ENCODE measurements at places on chromosomes 3 and 15.

DNA sequence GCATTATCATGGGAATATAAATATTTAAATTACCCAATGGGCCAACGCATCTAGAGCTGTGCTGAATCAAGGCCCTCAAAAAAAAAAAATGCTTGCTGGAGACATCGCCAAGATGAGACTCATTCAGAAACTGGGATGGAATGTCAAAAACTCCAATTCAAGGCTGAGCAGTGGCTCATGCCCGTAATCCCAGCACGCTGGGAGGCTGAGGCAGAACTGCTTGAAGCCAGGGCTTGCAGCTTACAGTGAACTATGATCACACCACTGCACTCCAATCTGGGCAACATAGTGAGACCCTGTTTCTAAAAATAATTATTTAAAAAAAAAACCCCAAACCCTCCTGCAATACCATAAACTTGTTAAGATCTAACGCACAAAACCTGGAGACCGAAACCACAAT lies 3.1 kb upstream of the CACNA1D start:
- DNase-seq: no peak

GRCh38 chr3:65252266-65252665 lies 564.5 kb upstream of the ADAMTS9 start:
- no peak for DNase-seq

GRCh38 chr3:152396867-152397266 lies 128.1 kb downstream of the MBNL1 start:
- no peak for DNase-seq

GRCh38 chr3:121630355-121630754 lies 30.3 kb downstream of the HCLS1 start:
- DNase-seq: no peak

DNA sequence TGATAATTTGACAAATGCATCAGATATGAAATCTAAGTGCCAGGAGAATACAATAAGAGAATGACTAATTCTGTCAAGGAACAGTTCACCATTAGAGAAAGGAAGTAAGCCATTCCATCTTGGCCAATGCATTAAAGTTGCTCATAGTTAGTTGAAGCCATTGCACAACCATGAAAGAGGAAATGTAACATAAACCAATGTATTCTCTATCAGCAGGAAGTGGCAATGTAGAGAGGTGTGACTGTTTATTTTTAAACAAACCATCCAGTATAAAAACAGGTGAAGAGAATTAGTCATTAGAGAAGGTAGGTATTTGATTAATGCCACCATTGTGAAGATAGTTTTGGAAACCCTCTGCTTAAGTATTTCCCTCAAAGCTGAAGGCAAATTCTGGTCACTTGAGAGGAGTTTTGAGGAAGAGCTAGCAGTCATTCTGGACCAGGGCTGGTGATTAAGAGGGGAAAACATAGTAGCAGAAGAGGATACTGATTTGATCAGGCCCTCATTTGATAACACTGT lies 10.7 kb upstream of the ANXA2 start:
- peak; percentile 73 for DNase-seq

- no peak for DNase-seq
Measured at GRCh38 chr3:156334841-156335545, 214.6 kb downstream of the KCNAB1 start.

GRCh38 chr3:41679374-41679773 lies 282.5 kb downstream of the ULK4 start:
- no peak for DNase-seq

DNA sequence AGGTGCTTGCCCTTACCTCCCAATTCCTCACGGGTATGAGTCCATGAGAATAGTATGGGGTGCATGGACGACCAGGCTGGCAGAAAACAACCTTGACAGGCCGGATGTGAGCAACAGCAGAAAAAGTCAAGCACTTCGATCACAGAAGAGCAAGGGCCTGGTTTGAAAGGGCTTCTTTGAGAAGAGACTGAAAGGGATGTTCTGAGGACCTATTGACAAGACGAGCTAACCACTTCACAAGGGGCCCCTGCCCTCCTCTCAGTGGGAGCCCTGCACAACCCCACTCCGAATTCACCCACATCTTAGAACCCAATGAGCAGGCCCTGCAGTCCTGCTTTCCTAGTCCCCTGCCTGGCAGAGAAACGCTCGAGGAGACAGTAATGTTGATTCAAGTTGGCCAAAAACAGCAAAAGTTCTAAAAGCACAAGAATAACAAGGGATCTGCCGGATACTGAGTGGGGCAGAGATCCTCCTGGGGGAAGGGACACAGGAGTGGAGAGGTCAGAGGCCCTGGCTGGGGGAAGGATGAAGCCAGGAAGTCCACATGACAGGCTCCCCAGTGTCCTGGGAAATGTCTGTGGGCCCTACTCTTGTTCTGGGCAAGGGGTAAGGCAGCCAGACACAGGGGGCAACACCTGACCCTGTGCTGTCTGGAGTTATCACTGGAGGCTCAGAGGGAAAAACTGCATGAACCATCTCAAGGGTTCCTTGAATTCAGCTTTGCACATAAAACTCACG lies 14.8 kb upstream of the CX3CR1 start:
- no peak for DNase-seq

- no peak for DNase-seq
Measured at GRCh38 chr15:46266661-46267060, 631.8 kb downstream of the SQOR start.

- no peak for DNase-seq
Measured at GRCh38 chr3:124969963-124970722, 35.6 kb upstream of the MUC13 start.

DNA sequence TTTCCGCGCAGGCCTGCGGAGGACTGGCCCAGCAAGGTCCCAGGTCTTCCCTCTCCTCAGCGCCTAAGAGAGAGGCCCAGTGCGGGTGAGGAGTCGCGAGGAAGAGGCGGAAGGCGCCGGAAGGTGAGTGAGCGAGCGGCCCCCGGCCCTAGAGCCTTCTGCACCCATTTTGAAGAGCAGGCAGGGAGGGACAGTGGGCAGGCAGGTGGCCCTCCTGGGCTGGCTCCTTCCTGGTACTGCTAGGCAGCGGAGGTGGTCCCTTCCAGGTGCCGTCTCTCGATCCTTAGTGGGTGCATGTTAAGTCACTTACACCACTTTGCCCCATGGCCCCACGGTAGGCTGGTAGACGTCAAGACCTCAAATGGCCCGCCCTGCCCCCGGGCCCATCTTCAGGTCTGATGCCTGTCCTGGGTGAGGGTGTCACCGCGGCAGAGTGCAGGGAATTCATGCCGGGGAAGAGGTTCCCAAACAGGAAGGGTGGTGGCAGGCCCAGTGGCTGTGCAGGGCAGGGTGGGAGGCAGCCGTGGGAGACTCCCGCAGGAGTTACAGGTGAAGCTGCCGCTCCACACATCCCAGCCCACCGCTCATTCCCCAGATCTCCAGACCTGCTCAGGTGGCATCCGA lies 14.4 kb downstream of the PAK6 start:
- no peak for DNase-seq

GRCh38 chr3:144364737-144365136 lies 393.1 kb downstream of the DIPK2A start:
- DNase-seq: no peak

GRCh38 chr3:84724877-84725276 lies 233.9 kb upstream of the CADM2 start:
- peak; percentile 53 for DNase-seq

- no peak for DNase-seq
Measured at GRCh38 chr3:12807601-12808359, 11.3 kb downstream of the CAND2 start.

DNA sequence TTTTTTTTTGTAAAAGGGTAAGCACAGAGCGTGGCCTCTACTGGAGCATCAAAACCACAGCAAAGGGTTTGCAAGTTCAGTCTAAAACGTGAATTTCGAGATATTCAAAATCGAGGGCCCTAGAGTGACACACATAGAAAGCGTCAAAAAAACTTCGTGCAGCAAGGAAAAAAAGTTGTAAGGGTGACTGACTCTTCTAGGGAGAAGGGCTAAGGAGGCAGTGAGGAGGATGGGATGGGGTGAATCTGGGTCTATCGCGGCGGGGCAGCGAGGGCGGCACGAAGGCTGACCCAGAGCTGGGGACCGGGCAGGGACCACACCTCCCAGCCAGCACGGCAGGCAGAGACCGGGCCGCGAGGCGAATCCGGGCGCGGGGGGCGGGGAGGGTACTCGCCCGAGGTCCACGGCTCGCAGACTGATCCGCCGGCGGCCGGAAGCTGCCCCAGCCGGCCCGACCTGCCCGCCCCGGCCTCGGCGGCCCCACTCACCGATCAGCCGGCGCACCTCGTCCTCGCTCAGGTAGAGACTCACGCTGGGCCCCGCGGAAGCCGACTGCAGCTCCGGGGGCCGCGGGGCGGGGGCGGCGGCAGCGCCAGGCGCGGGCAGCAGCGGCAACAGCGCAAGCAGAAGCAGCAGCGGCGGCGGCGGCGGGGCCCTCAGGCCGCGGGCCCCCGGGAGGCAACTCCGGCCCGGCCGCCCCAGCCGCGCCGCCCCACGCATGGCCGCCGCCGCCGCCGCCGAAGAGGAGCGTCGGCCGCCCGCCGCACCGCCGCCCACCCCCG lies 533 bp downstream of the RYK start:
- no peak for DNase-seq

DNA sequence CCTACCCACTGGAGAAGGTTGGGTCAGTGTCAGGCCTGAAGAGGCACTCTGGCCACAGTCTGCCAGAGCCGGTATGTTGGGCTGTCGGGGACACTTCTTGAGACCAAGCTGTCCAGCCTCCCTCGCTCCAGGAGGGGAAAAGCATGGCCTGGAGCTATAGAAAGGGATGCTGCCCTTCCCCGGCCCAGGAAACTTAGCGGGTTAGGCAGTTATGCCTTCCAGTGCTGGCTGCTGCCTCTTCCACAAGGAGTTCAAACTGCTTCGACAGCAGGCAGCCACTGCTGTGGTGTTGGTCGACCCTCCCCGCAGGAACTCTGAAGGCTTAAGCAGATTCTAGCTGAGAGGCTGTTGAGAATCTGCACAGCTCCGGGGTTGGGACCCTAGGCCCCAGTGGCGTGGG lies 819.4 kb downstream of the DIPK2A start:
- no peak for DNase-seq

- DNase-seq: no peak
Measured at GRCh38 chr3:62981962-62982361, 106.7 kb upstream of the CADPS start.

DNA sequence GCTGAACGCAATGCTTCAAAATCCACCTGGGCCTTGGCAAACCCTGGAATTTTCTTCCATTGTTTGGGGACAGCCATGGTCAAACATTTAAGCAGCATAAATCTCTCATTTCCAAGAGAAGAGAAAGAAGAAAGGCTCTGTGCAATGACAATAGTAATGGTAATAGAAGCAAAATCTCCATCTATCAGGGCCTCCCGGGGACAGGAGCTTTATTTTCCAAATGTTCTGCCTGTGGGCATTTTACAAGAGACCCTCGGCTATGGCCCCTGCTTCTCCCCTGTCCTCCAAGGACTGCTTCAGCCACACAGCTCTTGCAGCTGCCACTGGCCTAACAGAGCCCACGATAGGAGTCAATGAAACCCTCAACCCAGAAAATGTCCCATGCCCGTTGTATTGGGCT lies 12.7 kb upstream of the FAM240A start:
- DNase-seq: no peak

GRCh38 chr15:99683000-99683670 lies 50.1 kb downstream of the LYSMD4 start:
- DNase-seq: no peak

DNA sequence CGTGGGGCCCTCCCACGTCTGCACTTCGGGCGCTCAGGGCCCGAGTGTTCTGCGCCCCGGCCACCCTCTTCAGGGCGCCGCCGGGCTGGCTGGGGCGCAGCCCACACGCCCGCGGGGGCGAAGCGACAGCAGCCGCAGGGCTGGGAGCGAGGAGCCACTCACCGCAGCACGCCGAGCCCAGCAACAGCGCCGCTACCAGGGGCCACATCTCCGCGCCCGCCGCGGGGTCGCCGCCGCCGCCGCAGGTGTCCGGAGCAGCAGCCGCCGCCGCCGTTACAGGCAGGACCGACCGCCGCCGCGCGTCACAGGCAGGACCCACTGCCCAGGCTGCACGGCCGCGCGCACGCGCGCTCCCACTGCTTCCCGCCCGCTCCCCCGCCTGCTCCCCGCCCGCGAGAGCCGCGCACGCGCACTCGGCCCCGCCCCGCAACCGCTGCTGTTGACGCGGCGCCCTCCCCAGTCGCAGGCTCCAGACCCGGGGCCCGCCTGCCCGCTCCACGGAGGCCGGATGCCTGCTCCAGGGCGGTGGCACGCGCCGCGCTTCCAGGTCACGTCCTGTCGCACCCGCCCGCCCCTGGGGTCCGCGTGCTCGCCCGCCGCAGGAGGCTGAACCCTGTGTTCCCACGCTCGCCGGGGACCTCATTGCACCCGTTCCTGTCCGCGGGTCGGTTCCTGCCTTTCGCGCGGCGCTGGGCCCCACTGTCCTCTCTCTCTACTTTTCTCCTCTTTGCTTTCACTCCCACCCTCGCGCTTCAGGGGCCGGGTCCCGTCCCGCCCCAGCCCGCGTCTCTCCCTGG lies at the start of gene CD47:
CD47 (minus strand) TSS at position 331 of the 797 bp plus-strand sequence; CDS start at position 208, 123 bp downstream.
- DNase-seq: peak; percentile 74

- peak; percentile 41 for DNase-seq
Measured at GRCh38 chr3:69948246-69948862, 51.2 kb upstream of the SAMMSON start.

GRCh38 chr15:65409036-65409631 lies 13.6 kb downstream of the IGDCC4 start:
- DNase-seq: peak; percentile 94

DNA sequence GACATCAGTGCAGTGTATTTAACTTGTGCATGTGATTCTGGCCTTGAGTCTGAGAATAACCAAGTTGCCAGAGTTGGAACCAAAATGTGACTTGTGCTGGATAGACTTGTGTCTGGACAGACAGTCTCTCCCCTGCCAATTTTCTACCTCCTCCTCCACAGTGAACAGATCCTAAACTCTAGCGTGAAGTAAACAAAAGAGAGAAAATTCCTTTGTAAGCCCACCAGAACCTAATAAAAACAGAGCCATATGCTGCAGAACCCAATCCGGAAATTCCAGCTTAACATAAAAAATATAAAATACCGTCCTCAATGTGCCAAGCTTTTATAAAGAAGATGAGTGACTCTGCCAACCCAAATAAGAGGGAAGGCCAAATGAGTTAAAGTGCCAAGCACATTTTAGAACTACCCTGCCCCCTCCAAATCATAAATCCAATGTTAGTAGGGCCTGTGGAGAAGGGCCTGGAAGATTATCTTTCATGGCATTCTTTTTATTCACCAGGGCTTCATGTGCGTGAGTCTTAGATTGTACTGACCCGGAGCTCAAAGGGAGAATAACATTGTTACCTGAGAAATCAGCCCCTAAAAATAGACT lies 344.6 kb upstream of the PROK2 start:
- peak; percentile 45 for DNase-seq
